H1 (cell line): ENCODE measurements at places on chromosomes 4 and X. TPM values are rescaled to one million over a fixed set of nuclear protein-coding genes. Genes with fewer than 3 reads are reported as not detected.

Gene SHOX
- polyA plus RNA-seq: 0.05 and 0.06 TPM in 2 replicates

Gene HMX1
- 0.08 TPM in 1 of 2 replicates, not detected in the other for polyA plus RNA-seq

DNA sequence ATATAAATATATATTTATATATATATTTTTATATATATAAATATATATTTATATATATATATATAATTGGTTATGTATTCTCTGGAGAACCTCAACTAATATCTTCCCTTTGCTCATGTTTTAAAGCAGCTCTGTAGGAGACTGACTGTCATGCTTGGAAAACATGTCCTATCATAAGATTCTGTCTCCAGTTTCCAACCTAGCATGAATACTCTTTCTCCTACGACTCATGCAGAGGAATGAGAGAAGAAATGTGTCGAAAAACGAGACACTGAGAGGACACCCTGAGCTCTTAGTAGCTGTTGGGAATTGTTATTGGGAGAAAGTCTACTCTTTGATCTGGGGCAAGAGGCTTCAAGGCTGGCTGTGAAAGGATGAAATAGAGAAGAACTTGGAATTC, 166.5 kb upstream of the SLIT2 start:
- DNase-seq: no peak

DNA sequence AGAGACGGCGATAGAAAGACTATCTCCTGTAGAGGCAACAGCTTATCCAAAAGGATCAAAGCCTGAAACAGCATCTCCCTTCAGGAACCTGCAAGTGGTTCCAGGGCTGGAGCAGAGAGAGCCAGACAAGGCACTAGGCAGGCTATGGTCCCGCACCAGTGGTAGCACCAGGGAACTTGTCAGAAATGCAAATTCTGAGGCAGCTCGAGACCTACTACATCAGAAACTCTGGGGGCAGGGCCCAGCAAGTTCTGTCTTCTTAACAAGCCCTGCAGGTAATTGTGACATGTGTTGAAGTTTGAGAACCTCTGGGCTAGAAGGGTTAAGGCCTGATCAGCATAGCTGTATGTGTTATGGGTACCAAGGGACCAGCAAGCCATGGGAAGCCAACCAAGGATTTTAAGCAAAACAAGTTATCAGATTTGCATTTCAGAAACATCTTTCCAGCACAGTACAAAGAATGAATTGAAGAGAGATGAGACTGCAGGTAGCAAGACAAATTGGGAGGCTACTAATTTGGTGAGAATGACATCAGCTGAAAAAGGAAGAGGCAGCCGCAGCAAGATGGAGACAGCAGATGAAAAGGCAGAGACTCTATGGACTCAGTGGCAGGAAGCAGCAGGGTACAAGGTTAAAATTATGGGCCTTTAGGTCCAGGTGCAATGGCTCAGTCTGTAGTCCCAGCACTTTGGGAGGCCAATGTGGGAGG, 139.7 kb downstream of the TSPAN5 start:
- DNase-seq: no peak

Gene LYAR
- polyA plus RNA-seq: 4.4 and 6.5 TPM in 2 replicates

DNA sequence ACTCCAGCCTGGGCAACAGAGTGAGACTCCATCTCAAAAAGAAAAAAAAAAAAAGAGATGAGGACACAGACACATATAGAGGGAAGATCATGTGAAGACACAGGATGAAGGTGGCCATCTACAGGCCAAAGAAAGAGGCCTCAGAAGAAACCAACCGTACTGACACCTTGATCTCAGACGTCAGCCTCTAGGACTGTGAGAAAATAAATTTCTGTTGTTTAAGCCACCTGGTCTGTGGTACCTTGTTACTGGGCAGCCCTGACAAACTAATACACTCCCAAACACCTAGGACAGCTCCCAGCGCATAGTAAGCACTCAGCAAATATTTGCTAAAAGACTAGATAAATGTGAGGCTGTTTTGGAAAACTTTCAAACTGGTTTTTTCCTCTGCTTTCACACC, 59.2 kb upstream of the SMIM10 start:
- no peak for DNase-seq

DNA sequence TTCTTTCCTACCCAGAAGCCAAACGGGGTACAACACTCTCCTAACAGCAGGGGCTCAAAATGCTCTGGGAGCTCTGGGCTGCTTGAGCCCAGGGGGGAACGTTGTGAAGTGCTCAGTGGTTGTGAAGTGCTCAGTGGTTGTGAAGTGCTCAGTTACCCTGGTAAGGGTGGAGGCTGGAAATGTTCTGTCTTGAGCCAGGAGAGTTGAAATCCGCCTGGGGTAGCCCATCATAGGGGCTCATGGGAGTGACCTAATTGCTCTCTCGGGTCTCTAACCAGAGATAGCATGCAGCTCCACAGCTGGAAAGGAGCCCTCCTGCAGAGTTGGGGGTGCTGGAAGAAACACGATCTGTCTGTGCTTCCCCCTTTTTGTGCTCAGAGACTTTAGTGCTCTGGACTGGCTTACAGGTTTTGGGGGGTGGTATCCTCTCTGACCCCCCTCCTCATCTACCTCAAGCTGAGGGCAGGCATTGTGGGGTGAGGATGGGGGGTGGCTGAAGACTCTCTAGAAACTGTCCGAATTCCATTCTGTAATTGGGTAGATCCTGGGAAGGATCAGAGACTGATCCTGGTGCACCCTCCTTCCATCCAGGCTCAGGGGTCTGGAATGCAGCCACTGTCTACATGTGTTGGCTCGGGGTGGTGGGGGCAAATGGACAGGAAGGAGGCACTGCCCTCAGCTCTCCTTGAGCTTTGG, 2.7 kb downstream of the EFNB1 start:
- DNase-seq: peak; percentile 40

- no peak for DNase-seq
These were observed 21.5 kb downstream of the RTL5 start for GRCh38 chrX:72110051-72110875.
